ENCODE measurements at places on chromosomes 6 and 20.
A peak's percentile ranks its signal among the peaks of the same experiment; 100 is the strongest.

GRCh38 chr6:9002833-9003232 lies 567.5 kb upstream of the SLC35B3 start:
- DNase-seq, result no peak

DNA sequence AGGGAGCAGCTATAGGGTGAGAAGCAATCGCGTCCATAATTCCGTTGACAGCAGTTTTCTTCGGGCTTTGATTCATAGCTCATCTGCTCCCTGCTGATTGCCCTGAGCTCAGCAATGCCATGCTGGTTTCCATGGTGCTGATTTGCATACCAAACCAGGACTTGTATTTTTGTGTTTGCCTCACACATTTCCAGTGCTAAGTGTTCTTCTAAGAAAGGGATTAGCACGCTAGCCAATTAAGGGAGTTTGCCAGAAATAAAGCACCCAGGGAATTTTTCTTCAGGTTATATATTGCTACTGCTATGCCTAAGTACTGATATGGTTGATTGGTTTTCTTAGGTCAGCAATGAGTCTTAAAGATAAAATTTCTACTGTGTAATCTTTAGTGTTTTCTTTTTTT lies 177.6 kb downstream of the PLCB1 start:
- no peak for DNase-seq

GRCh38 chr20:41386502-41387427 lies 20.1 kb upstream of the EMILIN3 start:
- no peak for DNase-seq

DNA sequence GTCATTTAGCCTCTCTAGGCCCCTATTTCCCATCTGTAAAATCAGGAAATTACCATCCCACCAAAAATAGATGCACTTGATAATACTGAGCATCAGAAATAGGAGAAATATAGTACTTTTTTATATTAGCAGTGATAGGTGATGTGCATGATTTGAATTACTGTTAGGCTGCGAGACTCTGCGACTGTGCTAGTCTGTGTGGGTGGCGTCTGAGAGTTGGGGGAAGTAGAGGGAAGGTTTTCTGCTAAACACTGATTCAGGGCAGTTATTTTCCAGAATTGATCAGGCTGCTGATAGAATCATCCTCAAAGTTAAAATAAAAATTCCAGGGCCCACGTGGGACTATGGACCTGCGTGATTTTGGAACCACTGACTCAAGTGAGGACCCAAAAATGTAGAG lies 60.4 kb upstream of the ARMH2 start:
- no peak for DNase-seq

GRCh38 chr20:25294459-25295385 lies 46.8 kb downstream of the PYGB start:
- DNase-seq, result peak; percentile 21

All from activated effector memory CD4-positive, alpha-beta T cell treated with Interleukin-2 at 50 U/mL for 16 hours (primary cell).